ENCODE measurements at places on chromosomes 3 and 15. TPM values are rescaled to one million over a fixed set of nuclear protein-coding genes. Genes with fewer than 3 reads are reported as not detected.

DNA sequence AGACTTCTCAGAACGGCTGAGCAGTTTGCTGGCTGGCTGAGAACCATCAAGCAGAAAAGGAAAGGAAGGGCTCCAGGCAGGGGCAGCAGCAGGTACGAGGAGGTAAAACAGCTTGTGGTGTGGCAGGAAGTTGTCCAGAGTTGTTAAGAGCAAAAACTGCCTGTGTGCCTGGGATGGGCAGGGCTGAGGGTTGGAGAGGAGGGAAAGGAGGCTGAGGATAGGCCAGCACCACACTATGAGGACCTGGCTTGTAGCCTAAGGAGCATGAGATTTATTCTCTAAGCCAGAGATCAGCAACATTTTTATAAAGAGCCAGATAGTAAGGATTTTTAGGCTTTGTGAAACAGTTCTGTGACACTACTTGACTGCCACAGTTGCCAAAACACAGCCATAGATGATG, 8.0 kb downstream of the IGSF10 start:
- DNase-seq = no peak

- DNase-seq = peak; percentile 42
Observed at GRCh38 chr3:106302451-106303221, 433.8 kb upstream of the CBLB start.

DNA sequence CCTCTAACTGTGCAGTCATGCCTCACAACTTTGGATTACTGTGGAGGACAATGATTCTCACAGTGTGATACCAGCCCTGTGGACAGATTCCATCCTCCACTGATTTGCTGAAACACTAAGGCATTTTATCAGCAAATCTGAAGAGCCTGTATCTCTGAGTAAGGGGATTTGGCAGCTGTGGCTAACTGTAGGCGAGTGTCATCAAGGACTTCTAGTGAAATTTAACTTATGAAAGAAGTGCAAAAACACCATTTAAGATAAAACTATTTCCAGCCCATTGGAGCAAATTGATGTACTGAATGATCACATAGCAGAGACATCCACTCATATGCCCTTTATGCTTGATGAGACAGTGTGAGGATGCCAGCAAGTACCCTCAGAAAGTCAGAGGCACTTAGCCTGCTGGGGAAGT, 13.9 kb upstream of the TMPRSS7 start:
- DNase-seq = no peak

GRCh38 chr15:32965897-32966296, 228.6 kb downstream of the FMN1 start:
- no peak for DNase-seq

DNA sequence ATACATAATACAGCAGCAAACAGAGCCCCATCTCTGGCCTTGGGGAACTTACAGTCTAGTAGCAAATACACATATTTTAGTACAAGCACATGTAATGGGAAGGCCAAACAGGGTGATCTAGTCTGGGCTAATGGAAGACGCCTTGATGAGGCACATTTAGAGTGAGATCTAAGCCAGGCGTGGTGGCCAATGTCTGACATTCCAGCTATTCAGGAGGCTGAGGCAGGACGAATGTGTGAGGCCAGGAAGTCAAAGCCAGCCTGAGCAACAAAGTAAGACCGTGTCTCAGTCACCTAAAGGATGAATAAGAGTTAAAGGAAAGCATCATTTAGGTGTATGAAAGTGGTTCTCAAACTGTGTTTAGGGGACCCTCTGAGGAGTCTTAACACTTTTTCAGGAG, 291.9 kb downstream of the MAGI1 start:
- no peak for DNase-seq

DNA sequence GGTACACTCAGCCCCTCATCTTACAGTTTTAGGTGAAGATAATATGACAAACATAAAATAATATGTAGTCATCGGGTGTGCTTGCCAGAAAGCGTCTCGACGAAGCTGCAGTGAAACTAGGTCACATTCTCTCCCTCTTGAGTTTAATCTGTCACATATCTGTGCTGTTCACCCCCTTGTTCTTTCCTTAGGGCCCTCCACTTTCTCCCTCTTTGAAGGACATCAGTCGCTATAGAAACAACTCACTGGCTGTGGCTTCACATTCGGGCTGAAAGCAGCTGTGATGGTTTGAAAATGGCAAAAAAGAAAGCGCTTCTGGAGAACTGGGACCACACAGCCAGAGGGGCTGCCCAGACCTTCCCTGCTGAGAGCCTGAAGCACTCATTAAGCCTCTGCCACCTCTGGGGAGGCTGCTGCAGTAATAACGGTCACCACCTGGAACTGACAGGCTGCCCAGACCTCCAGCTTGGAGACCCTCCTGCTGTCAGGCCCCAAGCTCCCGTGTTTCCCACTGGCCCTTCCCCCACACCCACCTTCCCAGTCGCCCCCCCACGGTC, 50.3 kb downstream of the ABTB1 start:
- DNase-seq = no peak

- no peak for DNase-seq
Observed at GRCh38 chr3:189573004-189573403, 58.2 kb upstream of the TP63 start.

DNA sequence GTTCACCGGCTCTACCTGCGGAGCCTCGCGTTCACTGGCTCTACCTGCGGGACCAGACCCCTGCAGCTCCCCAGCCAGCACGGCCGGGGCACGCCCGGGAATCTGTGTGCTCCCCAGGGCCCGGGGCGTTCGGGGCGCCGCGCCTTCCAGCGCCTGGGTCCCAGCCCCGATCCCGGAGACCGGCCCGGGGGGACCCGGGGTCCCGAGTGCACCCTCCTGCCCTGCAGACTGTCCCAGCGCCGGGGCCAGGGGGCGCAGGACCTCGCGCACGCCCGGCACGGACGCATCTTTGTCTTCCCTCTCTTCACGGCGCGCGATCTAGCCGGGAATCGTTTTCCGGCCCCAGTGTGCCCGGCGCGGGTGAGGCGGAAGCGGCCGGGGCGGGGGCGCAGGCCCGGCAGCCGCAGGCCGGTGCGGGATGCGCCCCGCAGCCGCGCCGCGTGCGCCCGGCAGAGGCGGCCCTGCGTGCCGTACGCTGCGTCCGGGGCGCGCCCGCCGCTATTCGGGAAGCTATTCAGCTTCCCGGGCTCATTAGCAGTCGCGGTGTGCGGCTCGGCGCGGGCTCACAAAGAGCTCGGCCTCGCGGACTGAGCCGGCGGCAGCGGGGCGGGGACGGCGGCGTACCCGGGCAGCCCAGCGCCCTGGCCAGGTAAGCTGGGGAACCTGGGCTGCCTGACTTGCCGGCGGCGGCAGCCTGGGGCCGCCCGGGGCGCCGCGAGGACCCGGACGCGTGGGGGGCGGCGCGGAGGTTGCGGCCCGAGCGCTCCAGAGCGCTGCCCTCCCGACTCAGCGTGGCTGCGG, at the start of gene APBA2:
Gene APBA2 (plus strand): TSS at position 345 of the 801 bp plus-strand sequence. CDS start 167,911 bp downstream, outside the sequence.
- peak; percentile 72 for DNase-seq

DNA sequence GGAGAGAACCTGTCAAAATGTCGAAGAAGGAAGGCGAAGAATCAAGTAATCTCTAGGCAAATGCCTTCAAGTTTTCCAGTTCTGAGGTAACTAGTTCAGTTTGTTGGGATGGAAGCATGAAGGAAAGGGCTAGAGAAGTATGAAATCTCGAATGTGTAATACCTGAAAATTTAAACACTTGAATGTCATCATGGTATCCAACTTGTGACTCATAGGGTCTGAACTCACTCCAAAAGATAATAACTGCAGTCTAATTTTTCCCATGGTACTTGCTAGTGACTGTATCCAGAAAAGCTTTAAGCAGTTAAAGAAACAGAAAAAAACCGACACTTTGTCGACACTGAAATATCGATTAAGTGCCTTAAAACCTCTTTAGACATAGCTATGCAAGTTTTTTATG, 102.9 kb upstream of the CHRM5 start:
- no peak for DNase-seq

DNA sequence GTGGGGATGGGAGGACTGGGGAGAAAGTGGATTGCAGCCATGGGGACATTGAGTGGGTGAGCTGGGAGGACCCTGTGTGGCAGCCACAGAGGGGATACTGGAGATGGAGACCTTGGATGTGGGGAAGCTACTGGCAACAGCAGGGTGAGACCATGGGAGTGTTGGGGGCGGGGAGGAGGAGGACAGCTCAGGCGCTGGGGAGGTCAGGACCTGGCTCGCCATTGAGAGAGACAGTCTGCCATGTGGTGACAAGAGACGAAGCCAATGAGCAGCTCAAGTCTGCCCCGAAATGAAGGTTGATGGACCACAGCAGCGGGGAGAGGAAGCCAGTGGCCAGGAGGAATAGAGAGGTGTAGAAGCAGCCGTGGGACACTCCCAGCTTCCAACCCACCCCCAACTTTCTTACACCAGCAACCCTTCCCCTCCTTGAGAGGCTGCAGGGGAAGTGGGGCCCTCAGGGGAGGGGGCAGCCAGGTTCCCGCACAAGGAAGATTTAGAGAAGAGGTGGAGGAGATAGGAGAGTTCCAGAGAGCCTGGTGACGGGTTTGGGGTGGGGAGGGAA, 118.1 kb downstream of the ASB7 start:
- no peak for DNase-seq

DNA sequence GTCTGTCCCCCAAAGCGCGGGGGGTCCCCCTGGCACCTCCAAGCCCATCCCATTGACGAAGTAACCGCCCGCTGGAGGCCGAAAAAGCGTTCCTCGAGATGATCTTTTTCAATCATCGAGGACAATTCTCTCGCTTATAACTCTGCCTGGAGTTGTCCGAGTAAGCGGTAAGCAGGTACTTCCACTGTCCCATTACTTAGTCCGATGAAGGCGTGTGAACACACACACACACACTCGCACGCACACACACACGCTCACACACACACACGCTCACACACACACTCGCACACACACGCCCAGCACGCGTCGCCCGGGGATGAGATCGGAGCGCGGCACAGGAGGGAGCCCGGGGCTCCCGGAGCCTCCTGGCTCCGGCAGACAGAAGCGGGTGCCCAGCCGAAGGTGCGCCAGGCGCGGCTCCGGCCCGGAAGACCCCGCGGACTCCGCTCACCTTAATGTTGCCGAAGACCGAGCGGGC, 430 bp downstream of the SLCO2A1 start:
- DNase-seq = peak; percentile 15

- DNase-seq = no peak
Observed at GRCh38 chr3:25266677-25267076, 161.4 kb upstream of the RARB start.

GRCh38 chr15:25022233-25022632, 67.4 kb downstream of the SNRPN start:
- DNase-seq = no peak

DNA sequence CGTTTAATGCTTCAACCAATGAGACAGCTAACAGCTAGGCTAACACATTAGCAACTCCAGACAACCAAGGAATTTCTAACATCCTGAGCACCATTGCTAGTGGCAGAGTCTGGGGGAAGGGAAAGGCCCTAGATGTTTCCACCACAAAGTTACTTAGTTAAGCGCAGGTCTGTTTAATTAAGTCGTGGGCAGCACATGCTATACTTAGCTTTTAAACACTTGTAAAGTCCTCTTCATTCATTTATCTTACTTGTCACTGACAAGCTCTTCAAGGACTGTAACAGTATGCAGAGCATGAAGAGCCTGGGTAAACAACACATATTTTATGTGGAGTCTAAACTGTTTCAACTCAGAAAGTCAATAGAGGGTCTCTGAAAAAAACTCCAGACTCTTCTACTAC, 221.1 kb upstream of the WNT5A start:
- DNase-seq = no peak

GRCh38 chr15:63256433-63257274, 20.8 kb upstream of the APH1B start:
- no peak for DNase-seq

GRCh38 chr3:71951361-71951760, 166.4 kb upstream of the PROK2 start:
- no peak for DNase-seq

GRCh38 chr3:109643590-109643989, 306.2 kb upstream of the DPPA4 start:
- DNase-seq = peak; percentile 12

DNA sequence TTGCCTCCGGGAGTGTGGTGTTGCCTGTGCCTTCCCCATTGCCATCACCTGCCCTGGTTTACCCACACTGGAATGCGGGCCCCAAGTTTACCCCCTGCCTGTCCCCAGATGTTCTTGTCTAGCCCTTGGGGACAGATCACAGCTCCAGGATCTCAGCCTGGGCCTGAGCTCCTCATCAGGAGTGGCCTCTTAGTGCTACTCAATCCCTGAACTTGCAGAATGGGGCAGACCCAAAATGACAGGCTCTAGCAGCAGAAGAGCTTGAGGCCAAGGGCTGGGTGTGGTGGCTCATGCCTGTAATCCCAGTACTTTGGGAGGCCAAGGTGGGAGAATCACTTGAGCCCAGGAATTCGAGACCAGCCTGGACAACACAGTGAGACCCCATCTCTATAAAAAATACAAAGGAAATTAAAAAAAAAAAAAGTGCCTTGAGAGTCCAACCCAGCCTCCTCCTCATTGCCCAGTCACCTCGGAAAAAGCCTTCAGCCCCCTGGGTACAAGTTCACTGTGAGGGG, 3.8 kb downstream of the CHAC1 start:
- no peak for DNase-seq

GRCh38 chr3:299590-300301, 103.2 kb downstream of the CHL1 start:
- DNase-seq = no peak

- DNase-seq = no peak
Observed at GRCh38 chr15:44219073-44219472, 24.0 kb upstream of the FRMD5 start.

DNA sequence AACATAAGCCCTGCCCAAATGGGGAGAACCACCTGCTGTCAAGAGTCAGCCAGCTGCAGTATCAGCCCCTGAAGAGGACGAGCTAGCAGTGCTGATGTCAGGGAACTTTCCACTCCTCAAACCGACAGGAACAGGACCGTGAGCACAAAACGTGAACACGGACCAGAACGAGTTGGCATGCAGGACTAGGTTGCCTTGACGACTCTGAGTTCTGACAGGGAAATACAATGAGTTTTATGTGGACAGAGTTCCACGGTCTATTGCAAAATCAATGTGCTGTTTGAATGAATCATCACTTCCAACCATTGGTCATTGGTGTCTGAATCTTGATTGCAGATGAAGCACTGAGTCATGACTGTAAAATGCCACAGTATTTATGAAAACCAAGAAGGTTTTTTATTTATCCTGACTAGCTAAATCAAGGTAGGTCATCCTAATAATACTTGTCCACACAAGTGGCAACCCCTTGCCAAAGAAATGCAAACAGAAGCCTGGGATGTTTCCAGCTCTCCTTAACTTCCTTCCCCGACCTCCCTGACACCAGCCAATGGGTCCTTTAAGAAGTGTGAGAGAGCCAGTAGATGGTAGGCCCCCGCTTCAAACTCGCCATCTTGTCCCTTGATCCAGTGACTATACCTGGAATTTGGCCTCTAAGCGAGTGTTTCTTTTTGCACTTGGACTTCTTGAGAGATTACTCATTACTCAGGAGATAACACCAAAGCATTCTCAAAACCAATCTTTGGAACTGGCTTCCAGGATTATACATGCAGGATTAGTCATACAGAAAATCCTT, 119.6 kb downstream of the ASB7 start:
- peak; percentile 11 for DNase-seq

SI gene
- not detected for total RNA-seq

STRA6 gene
- total RNA-seq = not detected

TMEM212 gene
- total RNA-seq = not detected

TRPC1 gene
- total RNA-seq = 4.7 TPM

LYZL4 gene
- total RNA-seq = not detected

REC114 gene
- total RNA-seq = not detected

LRRC3B gene
- total RNA-seq = not detected

OR5K2 gene
- not detected for total RNA-seq
